NCI-H1930 (cell line): ENCODE measurements at places on chromosomes 1 and 21.
A peak's percentile ranks its signal among the peaks of the same experiment; 100 is the strongest.

- no peak for DNase-seq
Measured at GRCh38 chr1:237681210-237681609, 209.5 kb downstream of the ZP4 start.

- no peak for DNase-seq
Measured at GRCh38 chr1:102434421-102434820, 437.7 kb upstream of the OLFM3 start.

GRCh38 chr1:160420881-160421842 is 20.8 kb downstream of the VANGL2 start:
- no peak for DNase-seq

- no peak for DNase-seq
Measured at GRCh38 chr21:42330380-42331371, 15.5 kb upstream of the TFF3 start.

GRCh38 chr1:82108843-82109242 is 308.1 kb downstream of the ADGRL2 start:
- no peak for DNase-seq

DNA sequence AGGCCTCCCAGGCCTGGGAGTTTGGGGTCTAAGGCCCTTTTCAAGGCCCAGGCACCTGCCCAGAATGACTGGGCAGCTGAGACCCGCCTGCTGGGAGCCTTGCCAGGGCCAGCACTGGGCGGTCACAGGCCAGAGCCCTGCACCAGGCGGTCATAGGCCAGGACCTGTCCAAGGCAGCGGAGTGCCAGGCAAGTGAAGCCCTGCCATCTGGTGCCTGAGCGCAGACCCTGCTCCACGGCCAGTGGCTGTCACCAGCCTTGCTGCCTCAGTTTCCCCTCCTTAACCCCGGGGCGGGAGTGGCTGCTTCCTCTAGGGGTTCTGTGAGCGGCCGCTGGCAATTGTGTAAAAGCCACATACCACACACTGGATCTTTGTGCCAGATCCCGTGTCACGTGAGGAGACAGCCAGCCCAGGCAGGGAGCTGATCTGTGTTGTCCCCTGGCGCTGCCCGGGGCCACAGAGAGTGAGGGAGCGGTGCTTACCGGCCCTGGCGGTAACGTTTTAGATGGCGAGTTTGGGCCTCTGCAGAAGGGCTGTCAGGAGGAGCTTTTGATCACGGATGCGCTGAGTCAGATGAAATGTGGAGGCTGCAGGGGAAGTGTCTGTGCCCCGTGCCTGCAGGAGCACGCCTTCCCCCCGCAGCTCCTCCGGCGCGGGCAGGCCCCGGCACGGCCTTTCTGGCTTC is 4.6 kb downstream of the COL18A1 start:
- no peak for DNase-seq

- peak; percentile 45 for DNase-seq
Measured at GRCh38 chr1:29793101-29793546, 556.8 kb downstream of the PTPRU start.

GRCh38 chr1:116854716-116855115 is 55.0 kb upstream of the PTGFRN start:
- DNase-seq = no peak
